ENCODE measurements at places on chromosomes 1 and 21.
A peak's percentile ranks its signal among the peaks of the same experiment; 100 is the strongest.

DNA sequence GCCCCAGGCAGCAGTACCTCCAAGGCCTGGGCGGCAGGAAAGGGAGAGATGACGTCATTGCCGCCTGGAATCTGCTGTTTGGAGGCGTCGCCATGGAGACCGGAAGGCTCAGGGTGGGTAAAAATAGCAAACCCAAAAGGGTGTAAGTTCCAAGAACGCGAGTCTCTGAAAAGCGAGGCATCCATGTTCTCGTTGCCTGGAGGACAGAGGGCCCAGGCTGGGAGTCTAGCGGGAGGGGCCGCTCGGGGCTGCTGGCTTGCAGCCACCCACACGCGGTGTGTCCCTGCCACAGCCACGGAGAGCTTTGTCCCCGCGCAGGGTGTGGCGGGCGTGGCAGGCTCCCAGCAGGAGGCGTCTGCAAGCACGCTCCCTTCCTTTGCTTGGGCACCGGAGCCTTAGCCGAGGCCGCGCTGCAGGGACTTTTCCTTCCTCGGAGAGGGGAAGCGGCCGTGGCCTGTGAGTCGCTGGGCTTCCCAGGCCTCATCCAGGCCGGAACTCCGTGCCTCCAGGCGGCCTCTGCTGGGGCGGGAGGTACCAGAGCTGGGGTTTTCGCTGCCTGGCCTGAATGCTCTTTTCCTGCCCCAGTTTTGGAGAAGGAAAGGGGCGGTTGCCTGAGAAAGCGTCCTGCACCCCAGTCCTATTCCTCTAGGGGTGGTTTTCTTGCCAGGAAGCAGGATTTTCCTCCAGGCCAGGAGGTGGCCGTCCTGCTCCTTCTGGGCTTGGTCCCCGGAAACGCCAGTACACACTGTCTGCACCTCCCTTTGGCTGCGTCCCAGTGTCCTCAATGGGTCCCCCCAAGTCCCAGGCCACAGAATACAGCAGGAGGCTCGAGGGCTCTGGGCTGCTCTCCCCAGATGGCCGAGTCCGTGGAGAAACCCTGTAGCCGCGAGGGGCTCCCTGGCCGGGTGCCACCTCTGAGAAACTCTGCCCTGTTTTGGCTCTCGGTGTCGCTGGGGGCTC is 15.3 kb upstream of the SKI start:
- DNase-seq, result peak; percentile 67

DNA sequence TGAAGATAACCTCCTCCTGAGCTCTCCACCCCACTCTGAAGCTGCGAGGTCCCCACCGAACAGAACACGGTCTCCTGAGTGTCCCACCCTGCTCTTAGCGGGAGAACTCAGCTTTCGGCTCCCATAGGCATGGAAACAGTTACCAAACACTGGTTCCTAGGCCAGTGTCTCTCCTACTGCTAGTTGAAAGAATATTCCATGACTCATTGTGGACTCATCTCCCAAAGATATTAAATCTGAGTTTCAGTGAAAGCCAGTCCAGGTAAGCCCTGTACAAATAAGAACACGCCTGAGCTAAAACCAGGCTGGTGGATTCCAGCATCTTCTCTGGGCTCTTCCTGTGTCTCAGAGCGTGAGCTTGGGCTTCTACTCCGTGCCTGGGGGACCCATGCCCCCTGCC is 107.5 kb upstream of the CLDN14 start:
- no peak for DNase-seq

DNA sequence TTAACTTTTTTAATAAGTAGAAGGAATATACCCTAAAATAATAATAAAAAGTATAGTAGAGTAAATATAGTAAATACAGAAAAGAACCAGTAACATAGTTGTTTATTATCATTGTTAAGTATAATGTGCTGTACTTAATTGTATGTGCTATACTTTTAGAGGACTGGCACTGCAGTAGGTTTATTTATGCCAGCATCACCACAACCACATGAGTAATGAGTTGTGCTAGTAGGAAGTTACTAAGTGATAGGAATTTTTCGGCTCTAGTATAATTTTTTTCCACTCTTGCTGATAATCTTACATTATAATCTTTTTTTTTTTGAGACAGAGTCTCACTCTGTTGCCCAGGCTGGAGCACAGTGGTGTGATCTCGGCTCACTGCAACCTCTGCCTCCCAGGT is 71.6 kb downstream of the IVNS1ABP start:
- DNase-seq, result no peak

DNA sequence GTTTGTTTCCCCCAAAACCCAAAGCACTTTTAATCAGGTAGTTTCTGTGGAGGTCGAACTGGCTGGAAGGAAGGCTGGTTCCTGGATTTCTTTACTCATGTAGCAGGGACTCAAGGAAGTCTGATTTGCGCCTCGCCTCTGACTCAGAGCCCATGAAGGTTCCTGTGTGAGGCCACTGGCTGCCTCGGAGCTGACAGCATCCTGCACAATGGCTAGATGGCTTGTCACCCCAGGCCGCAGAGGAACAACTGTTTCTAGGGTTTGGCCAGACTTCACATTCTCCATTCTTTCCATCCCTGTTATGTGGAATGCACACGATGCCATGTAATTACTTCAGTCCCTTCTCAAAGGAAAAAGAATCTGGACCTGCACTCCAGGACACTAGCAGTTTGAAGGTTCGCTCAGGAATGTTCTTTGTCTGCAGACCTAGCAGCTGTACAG is 39.1 kb upstream of the PRSS38 start:
- DNase-seq, result no peak

GRCh38 chr21:42190486-42190863 is 28.5 kb upstream of the ABCG1 start:
- no peak for DNase-seq

- no peak for DNase-seq
Observed at GRCh38 chr1:32349211-32349708, 13.0 kb downstream of the FAM229A start.

DNA sequence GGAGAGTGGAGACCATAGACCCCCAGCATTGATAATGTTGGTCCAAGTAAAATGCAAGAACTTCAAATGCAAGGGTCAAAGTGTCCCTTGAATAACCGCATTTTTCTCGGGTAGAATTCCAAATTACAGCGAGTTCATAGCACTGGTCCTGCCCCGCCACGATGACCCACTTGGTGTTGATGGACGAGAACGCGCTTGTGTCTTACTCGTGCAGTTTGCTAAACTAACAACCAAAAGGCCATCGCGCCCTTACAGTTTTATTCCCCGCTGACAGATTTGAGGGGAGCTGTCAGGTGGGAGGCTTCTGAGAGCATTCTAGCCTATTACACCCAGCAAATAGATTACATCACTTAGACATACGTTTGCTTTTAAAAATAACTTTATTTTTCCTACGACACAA is 17.3 kb upstream of the TSPEAR start:
- no peak for DNase-seq

GRCh38 chr1:54152696-54153095 is at the start of gene CDCP2:
Gene CDCP2 (minus strand): TSS chr1:54153000. CDS start chr1:54152922, 78 bp downstream.
- DNase-seq, result no peak

DNA sequence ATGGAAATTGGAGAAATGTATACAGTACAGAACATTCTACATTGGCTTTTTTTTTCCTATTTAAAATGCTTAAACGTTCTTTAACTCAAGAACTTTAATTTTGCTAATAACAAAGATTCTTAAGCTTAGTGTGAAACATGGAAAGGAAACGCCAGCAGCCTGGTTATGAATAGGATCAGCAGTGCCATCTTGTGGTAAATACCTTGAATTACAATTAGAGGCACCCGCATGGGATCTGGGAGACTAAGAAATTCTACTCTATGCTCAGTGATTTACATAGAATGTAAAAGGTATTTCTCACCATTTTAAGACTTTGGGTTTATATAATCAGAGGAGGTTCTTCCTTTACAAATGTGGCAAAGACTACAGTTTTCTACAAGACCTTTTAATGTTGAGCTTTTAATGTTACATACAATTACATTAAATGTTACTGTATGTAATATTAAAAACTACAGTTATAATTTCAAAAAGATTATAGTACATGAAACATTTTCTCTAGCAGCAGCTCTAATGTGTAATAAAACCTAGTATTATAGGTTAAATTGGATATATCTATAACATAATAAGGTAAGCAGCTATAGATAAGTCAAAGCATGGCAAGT is 32.1 kb upstream of the APOBEC4 start:
- peak; percentile 25 for DNase-seq

- no peak for DNase-seq
Observed at GRCh38 chr1:171590022-171590421, 32.0 kb upstream of the MYOCOS start.

DNA sequence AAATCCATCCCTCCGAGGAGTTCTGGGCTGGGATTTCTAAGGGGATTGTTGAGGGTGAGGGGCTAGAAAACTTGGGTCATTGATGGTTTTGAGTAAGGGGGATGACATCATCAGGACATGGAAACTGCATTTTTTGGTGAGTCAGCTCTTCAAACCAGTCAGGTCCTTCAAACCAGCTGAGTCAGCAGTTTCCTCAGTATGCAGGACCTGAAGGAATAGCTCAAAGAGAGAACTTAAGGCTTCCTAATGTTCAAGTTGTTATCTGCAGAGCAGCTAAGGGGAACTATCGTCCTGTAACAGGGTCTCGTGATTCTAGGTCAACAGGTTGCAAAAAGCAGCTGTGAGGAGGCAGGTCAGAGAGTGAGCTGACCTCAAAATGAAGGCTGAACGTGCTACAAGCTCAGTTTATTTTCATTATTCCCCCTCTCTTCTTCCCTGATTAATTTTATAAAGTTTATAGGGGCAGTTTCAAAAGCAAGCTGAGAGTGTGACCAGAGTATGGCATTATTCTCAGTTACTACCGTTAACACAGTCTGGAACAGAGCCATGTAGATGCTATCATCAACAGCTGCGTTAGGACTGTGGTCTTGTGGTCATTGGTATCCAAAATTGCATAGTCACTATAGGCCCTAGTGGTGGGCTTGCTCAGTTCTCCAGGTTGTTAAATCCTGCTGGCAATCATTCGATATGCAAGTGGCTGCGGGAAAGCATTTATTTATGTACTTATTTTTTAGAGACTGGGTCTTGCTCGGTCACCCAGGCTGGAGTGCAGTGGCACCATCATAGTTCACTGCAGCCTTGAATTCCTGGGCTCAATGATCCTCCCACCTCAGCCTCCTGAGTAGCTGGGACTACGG is 10.7 kb upstream of the SDC3 start:
- DNase-seq, result no peak

GRCh38 chr1:23875382-23875781 is 7.3 kb upstream of the FUCA1 start:
- no peak for DNase-seq

DNA sequence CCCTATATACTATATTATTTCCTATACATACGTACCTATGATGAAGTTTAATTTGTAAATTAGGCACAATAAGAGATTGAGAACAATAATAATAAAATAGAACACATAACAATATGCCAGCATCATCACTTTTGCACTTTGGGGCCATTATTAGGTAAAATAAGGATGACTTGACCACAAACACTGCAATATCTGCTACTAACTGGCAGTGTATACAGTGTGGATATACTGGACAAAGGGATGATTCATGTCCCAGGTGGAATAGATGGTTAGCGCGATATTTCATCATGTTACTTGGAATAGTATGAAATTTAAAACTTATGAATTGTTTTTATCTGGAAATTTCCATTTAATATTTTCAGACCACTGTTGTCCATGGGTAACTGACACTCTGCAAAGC is 35.4 kb upstream of the TXLNA start:
- DNase-seq, result no peak

DNA sequence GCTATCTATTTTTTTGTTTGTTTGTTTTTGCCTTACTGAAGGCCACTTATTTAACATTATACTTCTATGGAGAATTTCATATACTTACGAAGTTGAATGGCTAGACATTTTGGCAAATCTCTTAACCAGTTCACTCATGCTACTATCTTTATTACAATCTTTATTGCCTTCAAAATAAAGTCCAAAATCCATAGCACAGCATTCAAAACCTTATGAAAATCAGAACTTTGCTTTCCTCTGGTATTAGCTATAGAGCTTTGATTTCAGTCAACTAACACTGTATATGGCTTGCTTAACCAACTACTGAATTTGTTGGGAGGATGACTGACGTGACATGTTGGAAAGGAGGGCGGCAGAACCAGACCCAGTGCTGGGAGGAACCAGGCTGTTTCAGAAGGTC is 571.1 kb downstream of the LMO4 start:
- no peak for DNase-seq

DNA sequence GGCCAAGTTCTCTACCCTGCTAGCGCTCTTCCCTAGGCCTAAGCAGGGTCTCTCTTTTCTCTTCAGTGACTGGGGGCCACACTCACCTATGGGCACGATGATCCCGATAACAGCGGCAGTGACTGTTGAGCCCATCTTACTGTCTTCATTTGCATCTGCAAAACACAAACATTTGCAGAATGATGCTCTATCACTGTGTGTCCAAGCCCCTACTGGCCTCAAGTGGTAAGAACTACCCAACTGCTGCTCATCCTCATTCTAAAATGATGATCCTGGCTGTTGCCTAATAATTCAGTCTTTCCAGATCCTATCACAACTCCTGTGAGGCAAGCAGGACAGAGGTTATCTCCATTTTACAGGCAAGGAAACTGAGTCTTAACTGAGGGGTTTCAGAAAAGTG is 16.7 kb upstream of the MAGOH start:
- DNase-seq, result no peak

DNA sequence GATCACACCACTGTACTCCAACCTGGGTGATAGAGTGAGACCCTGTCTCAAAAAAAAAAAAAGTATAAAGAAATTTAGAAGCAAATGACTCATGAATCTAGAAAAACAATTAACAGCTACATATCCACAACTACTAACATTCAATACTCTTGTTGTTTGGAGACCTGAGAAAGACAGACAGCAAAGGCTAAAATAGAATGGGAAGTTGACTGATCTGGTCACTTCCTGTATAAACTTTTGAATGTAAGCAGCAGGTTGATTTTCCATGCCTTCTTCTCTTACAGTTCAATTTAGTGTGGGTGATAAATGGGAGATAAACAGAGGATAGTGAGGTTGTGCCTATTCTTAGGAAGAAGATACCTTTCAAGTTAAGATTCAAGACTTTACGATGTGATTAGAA is 85.2 kb downstream of the TGFB2 start:
- no peak for DNase-seq

DNA sequence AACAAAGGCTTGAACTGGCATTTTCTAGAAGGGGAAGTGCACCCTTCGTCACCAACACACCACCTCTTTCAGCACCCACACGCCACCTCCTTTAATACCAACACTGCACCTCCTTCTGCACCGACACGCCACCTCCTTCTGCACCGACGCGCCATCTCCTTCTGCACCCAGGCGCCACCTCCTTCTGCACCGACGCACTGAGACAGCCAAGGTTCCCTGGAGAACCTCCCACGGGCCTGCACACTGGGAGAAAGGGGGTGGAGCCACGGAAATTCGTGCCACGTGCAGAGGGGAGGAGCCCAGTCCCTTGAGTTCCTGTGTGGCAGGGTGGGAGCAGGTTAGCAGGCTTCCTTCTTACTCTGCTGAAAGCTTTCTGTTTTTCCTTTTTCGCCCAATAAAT is 327.9 kb upstream of the C1orf174 start:
- DNase-seq, result no peak

GRCh38 chr1:173406783-173407230 is 70.3 kb upstream of the PRDX6 start:
- no peak for DNase-seq

- DNase-seq, result no peak
Observed at GRCh38 chr1:101300916-101301315, 64.1 kb downstream of the S1PR1 start.
